Cardiac atrium fibroblast (primary cell): ENCODE measurements at places on chromosomes 7 and 10. TPM values are rescaled to one million over a fixed set of nuclear protein-coding genes. Genes with fewer than 3 reads are reported as not detected.

The MRLN gene
- not detected in 2 replicates for total RNA-seq

The IGF2BP3 gene
- total RNA-seq, result 24.7 and 45.5 TPM in 2 replicates

The TAS2R41 gene
- not detected in 2 replicates for total RNA-seq

The REPIN1 gene
- 48.1 and 48.2 TPM in 2 replicates for total RNA-seq

The LFNG gene
- total RNA-seq, result 4.5 and 6.8 TPM in 2 replicates
